A673 (cell line): ENCODE measurements at places on chromosomes 3 and 15. TPM values are rescaled to one million over a fixed set of nuclear protein-coding genes. Genes with fewer than 3 reads are reported as not detected.

DNA sequence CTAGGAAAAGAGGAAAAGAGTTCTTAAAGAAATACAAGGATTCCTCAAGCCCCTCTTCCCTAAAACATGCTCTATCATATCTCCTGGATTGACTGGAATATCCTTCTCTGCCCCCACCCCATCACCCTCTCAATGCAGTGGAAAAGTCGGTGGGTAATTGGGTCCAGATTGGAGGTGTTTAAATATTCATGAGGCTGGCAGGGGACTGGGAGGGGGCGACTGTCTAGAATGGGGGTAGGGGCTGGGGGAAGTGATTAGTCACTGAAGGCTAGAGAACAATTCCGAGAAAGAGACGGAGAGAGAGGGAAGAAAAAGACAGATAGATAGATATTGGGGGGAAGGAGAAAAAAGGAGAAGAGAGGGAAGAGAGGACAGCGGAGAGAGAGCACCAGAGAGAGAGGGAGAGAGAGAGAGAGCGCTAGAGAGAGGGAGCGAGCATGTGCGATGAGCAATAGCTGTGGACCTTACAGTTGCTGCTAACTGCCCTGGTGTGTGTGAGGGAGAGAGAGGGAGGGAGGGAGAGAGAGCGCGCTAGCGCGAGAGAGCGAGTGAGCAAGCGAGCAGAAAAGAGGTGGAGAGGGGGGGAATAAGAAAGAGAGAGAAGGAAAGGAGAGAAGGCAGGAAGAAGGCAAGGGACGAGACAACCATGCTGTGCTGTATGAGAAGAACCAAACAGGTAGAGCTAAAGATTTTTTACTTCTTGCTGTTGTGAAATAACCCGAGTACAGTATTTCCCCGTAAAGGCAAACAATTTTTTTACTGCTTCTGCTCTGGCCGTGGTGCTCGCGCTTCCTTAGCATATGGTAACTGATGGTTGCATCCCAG lies at the start of gene GAP43:
TSS of gene GAP43 (plus strand) at position 467 of the 825 bp plus-strand sequence. CDS start at position 647, 180 bp downstream.
- DNase-seq, result peak; percentile 87

Gene CPEB1
- total RNA-seq, result 0.15 TPM in 1 of 2 replicates, not detected in the other

DNA sequence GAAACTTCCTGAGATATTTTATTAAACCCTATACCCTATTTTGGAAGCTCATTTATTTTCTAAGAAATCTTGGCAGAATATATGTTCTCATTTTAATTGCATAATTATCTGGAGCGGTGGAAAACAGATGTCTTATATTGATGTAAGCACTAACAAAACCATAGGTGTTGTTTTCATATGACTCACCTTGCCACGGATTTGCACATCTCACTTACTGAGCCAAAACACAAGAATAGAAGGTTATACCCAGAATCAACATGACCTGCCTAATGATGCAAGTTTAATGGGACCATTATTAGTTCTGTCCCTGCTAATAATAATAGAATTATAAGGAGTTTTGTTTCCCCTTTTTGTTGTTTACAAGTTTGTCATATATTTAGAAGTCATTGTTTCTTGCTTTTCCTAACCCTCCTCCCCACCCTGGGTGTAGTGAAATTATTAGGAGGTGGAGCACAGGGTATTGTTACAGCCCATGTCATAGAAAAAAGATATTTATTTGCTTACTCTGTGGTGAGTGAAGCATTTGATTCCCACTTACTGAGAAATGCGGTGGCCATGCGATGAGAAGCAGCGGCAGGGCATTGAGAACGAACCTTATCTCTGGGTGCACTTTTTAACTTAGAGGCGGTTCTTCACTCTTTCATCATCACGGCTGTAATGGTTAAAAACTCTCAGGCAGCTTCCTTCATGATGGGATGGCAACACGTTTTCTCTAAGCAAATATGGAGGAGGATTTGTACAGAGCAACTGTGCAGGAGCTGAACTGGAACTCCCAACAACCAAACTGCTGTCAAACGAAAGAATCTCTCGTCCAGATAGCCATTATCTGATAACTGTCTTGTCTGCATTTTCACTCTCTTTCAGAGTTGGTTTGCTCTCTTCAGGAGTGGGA lies 521 bp downstream of the IL5RA start:
- no peak for DNase-seq

DNA sequence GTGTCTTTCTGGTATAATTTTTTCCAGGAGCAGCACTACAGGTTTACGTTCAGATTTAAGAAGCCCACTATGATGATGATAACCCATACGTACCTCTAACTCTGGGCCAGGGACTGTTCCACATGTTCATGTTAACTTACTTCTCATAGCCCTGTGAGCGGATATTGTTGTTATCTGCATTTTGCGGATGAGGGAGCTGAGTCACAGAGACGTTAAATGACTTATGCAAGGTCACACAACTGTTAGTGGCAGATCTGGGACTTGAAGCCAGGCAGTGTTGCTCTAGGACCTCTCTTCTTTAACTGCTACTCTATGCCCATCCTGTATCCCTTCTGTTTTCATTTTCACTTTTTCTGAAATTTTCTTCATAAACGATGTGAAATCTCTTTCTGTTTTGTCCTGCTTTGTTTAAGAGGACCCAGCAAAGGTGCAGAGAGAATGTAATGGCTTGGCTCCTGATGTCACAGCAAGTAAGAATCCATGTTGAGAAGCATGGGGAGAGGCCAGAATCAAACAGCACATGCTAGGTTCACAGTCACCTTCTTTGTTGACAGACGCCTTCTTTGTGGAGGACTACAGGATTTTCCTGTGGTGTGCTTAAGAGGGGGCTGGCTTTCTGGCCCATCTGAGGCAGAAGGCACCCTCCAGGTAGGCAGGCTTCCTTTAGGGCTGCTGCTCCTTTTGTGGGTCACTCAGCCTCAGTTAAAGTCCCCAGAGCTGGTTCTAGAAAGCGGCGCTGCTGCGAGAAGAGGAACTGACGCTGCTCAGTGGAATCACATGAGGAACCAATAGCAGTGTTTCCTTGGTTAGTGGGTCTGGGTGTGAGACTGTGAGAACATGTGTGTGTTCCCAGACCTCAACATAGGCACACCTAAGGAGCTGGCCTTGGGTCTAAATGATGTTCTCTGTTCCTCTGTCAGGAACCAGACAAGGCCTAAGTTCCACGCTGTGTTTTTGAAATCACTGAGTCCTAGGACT lies 121.6 kb downstream of the TMEM108 start:
- no peak for DNase-seq

- DNase-seq, result peak; percentile 50
These were observed 169.8 kb downstream of the POTEB3 start for GRCh38 chr15:21270474-21270873.
